Activated CD4-positive, alpha-beta T cell treated with anti-CD3 and anti-CD28 coated beads for 4 hours (primary cell): ENCODE measurements at places on chromosomes 6 and 20.

GRCh38 chr6:36263390-36264000 is 6.4 kb upstream of the PNPLA1 start:
- no peak for DNase-seq

- no peak for DNase-seq
Measured at GRCh38 chr20:45968801-45969711, 2.9 kb downstream of the ZNF335 start.

GRCh38 chr6:159961528-159961927 is 7.4 kb upstream of the IGF2R start:
- DNase-seq = no peak

GRCh38 chr6:77650098-77650663 is 2.7 kb upstream of the MEI4 start:
- no peak for DNase-seq
